ENCODE measurements at places on chromosomes 11 and 22.
A peak's percentile ranks its signal among the peaks of the same experiment; 100 is the strongest.

DNA sequence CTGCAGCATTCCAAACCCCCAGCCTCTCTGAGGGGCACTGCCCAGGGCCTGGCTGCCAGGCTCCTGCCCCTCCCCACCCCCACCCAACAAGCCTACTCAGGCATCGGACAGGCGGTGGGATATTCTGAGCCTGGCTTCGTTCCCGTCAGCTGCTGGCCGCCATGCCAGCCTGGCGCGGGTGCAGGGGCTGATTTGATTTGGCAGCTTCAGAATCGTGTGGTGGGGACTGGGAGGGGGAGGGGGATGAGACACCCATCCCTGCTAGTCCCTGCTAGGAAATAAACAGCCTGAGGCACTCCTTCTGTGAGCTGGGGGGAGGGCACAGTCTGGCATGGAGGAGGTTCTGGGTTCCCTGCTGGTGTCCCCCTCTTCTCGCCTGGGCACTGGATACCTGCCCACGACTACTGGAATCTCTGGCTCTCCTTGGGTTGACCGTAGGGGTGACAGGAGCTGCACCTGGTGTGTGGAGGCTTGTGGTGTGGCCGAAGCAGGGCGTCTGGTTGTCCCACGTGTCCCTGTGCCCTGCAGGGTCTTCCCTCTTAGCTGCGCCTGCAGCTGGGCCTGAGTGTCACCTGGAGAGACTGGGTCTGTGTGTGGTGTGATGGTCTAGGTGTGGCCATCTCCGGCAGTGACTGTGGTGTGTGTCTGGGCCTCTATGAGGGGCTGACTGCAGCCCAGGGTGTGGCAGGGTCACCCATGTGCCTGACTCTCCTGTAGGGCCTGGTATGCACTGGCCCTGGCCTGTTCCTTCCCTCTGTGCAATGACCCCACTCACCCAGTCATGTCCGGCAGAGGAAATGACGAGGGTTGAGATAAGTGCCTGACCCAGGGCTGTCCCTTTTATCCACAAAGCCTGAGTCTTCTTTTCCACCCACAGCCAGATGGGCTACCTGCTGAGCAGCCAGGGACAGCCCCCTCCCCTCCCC lies 42.2 kb downstream of the PDE2A start:
- DNase-seq = no peak

DNA sequence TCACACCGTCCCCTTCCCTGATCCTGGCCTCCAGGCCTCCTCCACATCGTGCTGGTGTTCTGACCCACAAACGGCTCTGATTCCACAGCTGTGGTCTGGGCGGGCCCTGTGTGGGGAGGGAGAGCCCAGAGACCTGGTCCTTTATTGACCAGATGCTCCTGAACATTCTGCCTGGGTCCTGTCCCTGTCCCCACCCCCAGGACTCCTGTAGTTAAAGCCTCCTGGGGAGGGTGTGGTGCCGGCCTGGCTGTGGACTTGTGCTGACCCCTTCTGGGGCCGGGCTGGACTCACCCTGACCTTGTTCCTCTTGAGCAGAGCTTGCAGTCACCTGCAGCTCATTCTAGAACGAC lies 128.7 kb downstream of the CTTN start:
- DNase-seq = no peak

- DNase-seq = no peak
Observed at GRCh38 chr11:76689313-76690260, 19.0 kb upstream of the LRRC32 start.

- DNase-seq = peak; percentile 38
Observed at GRCh38 chr11:20388096-20389055, 860 bp downstream of the PRMT3 start.

GRCh38 chr22:46861468-46862367 lies 99.3 kb downstream of the TBC1D22A start:
- DNase-seq = no peak

DNA sequence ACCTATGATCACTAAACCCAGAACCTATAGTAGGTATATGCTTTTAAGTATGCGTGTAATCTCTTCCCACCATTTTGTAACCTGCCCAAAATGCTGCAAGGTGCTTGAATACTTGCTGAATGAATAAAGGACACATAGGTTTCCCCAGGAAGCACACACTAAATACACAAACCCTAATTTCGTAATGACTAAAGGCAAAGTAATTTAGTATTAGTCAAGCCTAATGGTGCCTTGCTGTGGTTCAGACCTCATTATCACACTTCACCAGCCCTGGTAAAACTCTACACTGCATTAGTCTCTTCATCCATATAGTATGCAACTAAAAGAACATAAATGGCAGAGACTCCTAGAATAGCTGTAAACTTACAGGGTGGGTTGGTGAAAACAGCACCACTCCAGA lies 289.0 kb upstream of the PITPNB start:
- no peak for DNase-seq

DNA sequence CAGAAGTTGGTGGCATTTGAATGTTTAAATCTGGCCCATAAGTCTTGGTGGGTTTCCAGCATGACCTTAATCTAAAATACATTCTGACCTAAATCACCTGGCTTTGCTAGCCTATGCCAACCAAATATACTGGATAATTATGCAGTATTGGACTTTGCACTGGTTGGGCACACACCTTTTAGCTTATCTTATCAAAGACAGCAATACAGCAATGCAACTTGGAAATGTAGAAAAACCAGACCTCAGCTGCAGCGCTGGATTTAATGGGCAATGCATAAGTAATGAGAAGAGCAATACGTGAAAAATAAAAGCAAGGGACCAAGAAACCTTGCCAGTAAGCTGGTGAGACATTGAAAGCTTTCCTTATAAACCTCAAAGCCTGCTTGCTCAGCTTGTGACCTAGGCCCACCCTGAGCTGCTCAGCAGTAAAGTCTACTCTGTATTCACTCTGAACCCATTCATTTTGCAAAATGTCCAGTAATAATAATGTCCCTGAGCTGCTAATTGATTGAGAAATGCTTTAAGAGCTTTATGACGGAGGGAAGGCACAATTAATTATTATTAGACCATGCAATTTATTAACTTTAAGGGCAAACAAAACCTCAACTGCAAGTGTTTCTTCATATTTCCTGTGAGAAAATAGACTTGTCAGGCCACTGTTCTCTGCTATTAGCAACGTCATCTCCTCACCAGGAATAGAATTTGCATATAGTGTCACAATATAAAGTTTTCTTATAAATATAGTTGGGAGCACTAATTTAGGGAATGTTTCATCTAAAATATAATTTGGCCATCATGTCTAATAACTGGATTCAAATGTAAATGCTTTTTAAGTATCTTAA lies 49.4 kb upstream of the CEP295 start:
- DNase-seq = no peak

GRCh38 chr11:82268627-82269026 lies 465.0 kb downstream of the FAM181B start:
- no peak for DNase-seq

DNA sequence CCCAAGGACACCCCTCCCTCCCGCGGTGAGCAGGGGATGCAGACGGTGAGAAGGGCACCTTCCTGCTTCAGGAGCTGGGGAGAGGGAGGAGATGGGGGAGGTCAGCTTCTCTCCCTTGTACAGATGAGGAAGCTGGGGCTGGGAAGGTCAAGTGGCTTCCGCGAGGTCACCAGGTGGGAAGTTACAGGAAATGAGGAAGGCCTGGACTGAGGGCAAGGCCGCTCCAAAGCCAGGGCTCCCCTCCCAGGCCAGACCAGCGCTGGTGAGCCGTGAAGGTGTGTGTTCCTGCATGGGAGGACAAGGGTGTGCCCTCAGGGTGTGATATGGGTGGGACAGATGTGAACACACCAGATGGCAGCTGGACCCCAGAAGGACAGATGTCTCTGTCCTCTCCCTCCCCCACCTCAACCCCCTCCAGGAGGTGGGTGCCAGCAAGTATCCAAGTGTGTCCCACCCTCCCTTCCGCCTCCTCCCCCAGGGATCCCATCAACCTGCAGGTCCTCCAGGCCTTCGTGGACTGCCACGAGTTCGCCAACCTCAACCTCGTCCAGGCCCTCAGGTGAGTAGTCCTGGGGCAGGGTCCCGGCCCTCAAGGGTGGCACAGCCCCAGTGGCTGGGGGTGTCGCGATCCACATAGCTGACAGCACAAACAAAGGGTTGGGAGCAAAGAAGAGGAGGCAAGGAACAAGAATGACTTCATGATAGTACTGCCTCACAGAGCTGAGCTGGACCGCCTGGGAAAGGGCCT lies 16.6 kb downstream of the CYTH4 start:
- DNase-seq = no peak

GRCh38 chr11:15967966-15968365 lies 388.4 kb downstream of the SOX6 start:
- DNase-seq = no peak

- DNase-seq = no peak
Observed at GRCh38 chr11:94787801-94788200, 19.6 kb downstream of the AMOTL1 start.

- DNase-seq = no peak
Observed at GRCh38 chr11:134390706-134391569, 21.1 kb downstream of the B3GAT1 start.

- no peak for DNase-seq
Observed at GRCh38 chr11:8581300-8581699, 12.7 kb downstream of the STK33 start.

DNA sequence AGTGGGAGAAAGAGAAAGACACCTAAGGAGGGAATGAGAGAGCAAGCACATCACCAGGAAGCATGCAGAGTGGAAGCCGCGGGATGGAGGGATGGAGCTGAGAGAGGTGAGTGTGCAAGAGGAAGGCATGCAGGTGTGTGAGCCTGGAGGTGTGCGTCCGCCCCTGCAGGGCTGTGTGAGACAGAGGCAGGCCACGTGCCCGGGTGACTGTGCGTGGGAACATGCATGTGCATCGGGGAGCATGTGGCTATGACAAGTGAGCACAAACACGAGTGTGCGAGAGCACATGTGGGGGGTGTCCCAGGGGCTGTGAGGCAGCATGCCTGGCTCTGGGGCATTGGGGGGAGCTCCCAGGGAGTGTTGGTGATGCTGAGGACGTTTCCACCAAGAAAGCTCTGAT lies 29.9 kb downstream of the PTPN5 start:
- no peak for DNase-seq

DNA sequence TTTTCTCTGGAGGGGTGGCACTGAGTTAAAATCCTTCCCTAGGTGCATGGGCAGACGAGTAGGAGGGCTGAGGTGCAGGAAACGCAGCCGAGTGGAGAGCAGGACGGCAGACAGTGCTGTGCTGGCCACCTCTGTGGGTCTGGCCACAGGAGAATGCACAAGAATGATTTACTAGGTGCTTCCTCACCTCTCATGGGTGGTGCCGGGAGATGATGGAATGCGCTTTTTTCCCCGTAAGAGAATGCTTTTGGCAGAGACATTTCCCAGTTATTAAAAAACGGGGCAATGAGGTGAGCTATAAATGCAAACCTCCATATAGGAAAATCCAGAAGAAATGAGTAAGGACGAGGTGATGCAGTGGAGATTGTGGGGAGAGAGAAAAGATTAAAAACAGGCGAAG lies 86.1 kb downstream of the ADAMTS15 start:
- DNase-seq = no peak

- DNase-seq = no peak
Observed at GRCh38 chr22:33796494-33796893, 123.8 kb downstream of the LARGE1 start.

DNA sequence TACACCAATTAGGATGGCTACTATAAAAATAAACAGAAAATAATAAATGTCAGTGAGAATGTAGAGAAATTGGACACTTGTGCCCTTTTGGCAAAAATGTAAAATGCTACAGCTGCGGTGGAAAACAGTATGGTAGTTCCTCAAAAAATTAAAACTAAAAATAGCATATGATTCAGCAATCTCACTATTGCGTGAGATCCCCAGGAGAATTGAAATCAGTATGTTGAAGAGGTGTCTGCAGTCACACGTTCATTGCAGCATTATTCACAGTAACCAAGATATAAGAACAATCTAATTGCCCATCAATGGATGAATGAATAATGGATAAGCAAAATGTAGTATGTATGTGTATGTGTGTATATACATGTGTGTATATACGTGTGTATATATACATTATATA lies 6.8 kb downstream of the OR52N2 start:
- DNase-seq = no peak

DNA sequence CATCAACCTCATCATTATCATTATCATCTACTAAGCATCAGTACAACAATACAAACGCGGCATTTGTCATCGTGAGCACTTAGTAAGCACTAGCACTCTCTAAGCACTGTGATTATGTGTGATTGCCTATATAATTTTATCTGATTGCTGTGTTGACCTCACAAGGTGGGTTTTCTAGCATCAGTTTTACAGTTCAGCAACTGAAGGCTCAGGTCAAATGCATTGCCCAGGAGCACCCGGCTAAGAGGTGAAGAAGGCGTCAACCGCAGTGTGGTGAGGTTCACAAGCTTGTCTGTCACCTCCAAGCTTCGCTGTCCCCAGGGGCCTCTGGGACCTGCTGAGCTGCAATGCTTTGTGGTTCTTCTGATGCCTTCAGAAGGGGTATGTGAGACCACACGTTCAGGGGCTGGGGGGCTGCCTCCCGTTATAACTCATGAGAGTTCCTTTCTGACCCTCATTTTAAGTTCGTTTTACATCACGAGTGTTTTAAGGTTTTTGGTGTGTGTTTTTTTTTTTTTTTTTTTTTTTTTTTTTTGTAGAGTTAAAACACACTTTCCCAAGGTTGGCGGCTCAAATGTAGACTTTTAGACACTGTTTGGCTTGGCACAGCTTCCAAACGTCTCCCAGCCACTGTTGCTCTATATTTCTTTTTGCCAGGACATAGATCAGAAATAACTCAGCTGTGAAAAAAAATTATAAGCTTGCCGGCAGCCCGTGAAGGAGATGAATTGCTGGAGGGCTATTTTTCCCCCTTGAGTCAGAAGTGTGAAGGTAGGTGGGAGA lies 33.8 kb upstream of the SCUBE1 start:
- no peak for DNase-seq

GRCh38 chr11:78525720-78526119 lies 48.9 kb downstream of the NARS2 start:
- DNase-seq = no peak

DNA sequence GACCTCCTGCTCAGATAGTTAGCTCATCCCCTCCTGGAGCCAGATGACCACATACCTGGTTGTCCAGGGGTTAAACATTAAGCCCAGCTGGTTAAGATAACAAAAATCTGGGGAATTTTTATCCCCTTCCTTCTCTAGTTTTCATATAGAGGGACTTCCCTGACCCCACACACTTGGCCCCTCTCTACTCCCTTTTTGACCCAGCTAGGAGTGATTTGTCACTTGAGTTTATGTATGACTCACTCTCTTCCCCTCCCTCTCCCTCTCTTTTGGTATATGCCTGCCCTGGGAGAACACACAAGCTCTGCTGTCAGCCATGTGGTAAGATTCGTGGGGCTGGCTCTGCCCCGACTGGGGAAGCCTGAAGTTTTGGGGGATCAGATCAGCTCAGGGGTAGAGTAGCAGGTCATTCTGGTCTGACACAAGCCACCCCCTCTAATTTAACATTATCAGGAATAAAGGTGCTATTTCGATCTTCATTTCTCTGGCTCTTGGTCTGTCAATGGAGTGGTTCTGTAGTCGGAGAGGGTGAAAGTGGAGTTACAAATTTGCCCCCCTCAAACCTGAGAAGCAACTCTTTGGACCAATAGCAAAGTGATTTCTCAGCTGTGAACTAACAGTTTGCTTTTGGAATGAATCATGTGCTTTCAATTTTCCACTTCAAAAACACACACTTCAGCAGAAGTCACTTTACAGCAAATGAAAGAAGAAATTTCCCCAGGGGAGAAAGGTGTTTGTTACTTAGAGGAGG lies 415.3 kb upstream of the CADM1 start:
- DNase-seq = no peak

All from stimulated activated CD4-positive, alpha-beta T cell treated with anti-CD3 and anti-CD28 coated beads, Interleukin-4, amount 100 ng/mL, for 24 hours (primary cell).